ENCODE measurements at places on chromosomes 3 and 15.

- DNase-seq, result peak; percentile 16
Measured at GRCh38 chr3:156474560-156475389, 80.1 kb downstream of the SSR3 start.

- no peak for DNase-seq
Measured at GRCh38 chr15:100861511-100861991, 18.1 kb upstream of the ALDH1A3 start.

GRCh38 chr15:72176159-72176558 lies 21.4 kb downstream of the GRAMD2A start:
- DNase-seq, result no peak

DNA sequence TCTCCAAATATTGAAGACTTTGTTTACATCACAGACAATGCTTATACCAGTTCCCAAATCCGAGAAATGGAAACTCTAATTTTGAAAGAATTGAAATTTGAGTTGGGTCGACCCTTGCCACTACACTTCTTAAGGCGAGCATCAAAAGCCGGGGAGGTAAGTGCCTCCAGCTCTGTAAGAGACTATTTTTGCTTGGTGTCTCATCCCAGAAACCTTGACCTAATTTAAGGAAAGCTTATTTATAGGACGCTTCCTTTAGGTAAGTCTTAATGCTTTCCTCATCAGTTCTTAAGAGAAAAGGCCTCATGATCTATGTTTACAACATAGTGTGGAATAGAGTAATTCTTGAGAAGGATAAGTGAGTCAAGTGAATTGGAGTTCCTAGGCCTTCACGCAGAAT lies 11.8 kb downstream of the CCNB2 start:
- no peak for DNase-seq

DNA sequence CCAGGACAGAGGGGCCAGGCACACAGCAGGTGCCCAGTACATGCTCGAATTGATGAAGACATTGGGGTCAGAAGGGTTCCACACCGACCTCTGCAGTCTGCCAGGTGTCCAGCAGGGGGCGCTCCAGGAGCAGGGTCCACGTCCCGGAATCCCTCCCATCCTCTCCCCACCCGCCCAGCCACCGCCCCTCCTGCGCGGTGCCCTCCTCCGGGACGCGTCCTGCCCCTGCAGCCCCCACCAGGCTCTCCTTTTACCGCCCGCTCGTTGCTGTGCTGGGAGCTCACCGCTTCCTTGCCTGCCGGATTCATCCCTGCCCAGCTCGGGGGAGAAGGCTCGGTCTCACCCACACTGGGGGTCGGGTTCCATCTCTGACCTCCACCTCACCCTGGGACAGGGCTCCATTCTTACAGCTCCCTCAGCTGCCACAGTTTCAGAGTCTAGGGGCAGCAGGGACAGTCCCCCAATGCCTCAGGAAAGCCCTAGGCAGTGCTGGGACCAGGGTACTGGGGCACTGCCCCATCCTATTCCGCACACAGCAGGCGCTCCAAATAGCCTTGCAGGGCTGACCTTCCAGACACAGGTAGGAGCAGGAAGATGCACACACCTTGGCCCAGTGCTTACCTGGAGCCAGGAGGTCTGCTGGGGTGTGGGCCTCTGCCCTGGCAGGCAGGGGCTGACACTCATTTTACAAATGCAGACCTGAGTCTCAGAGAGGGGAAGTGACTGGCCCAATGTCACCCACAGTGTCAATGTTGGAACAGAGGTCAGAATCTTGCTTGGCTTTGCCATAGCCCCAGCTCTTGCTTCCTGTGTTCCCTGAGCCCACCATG lies 31.0 kb downstream of the GRIP2 start:
- peak; percentile 50 for DNase-seq

DNA sequence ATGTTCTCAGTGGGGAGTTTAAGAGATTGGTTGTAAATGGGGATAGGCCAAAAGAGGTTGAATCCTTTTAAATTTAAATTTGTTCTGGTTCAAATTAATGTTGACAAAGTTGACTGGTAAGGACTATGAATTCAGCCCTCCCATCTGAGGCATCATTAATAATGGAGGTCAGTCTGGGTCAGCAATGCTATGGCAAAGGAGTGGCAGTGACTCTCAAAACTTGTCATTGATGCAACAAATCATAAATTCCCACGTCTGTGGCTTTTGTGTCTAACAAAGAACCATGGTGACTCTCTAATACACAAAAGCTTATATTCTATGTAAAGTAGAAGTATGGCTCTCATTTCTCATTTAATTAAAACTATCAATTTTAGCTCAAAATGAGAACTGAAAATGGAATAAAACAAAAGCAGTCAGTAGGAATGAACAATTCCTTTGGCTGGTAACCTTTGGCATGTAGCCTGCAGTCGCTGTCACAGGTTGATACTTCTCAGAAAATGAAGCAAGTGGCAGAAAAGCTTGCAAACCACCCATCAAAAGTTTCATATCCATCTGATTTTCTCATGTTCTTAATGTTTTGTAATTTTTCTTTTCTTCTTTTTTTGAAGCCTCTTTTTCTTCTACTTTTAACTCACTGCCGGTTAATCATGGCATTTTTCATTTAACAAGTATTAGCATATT lies 12.2 kb upstream of the ZBED2 start:
- no peak for DNase-seq

GRCh38 chr15:59550956-59551355 lies 60.6 kb upstream of the GCNT3 start:
- DNase-seq, result no peak

DNA sequence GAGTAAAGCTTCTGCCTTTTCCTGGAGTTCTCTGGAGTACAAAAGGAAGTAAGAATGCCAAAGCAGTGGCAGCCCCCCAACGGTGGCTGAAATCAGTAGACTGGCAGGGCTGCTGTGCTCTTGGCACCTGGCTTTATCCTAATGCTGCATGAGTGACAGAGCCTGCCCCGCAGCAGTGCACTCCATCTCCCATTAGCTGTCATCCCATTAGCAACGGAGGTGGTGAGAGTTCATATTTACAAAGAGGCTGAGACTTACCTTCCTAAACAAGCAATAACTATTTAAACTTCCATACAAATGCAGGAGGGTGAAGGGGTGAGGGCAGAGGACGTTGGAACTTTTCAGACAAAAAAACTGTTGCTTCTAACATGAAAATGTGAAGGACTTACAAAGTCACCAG lies 51.9 kb downstream of the SERPINI1 start:
- peak; percentile 60 for DNase-seq

DNA sequence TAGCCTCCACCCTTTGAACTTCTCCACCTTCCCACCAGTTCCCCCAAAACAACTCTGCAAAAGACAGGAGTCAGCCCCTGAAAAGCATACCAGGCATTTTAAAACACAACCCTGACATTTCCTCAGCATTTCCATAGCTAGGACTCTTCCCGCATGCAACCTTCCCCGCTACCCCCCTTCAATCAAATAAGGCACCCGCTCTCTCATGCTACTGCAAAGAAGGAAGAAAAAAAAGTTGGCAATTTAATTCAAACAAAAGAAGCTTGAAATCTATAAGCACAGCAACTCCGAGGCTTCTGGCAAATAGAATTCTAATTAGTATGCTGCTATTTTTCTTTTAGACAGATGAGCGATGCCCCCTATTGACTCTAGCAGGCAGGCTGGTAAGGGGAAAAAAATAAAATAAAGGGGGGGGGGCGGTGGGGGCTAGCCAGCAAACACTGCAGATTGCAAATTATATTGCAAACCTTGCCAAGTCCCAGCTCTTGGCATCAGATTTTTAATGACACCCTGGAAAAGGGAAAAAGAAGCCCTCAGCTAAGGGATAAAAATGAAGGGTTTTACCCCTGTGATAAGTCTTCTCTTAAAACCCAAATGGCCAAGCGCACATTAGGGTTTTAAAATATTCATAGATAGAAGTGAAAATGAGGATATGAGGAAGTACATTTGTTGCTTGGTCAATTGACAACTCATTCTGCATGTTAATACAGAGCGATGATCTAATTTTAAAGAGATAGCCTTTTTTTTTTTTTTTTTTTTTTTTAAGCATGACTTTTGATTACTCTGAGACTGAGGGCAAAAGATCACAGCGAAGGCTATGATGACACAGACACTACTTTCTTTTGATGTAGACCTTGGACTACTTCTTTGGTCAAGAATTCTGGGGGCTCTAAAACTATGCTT lies 255.2 kb downstream of the NR2F2 start:
- DNase-seq, result peak; percentile 79

DNA sequence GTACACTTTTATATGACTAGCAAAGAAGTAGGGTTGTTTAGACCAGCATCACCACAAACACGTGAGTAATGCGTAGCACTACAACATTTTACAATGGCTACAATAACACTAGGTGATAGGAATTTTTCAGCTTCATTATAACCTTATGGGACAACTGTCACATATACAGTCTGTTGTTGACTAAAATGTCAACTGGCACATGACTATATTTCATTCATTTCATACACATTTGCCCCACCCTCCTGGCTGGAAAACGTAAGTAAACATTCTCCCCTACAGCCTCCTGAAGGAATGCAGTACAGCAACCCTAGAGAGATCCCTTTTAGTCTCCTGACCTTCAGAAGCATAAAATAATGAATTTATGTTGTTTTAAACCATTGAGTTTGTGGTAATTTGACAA lies 16.2 kb downstream of the RIOX2 start:
- DNase-seq, result no peak

DNA sequence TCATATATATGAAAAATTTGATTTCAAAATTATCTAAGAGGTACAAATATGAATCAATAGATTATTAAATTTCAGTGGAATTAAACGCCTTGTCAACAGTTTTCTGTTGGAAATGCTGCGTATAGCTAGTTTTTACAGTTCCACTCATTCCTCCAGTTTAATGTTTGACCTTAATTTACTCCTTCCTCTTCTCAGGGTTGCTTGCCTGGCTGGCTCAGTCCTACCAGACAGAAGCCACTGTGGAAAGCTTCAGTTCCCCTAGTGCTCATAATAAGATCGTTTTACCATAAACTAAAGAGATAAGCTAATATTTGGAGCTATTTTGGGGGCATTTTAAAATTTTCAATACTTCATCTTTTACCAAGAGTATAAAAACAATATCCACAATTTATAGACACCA lies 22.8 kb downstream of the EMC7 start:
- DNase-seq, result no peak

- DNase-seq, result no peak
Measured at GRCh38 chr15:32152574-32152973, 122.3 kb downstream of the CHRNA7 start.

GRCh38 chr3:69353503-69353902 lies 32.4 kb downstream of the FRMD4B start:
- no peak for DNase-seq

- DNase-seq, result no peak
Measured at GRCh38 chr3:5136211-5136918, 14.3 kb downstream of the ARL8B start.

GRCh38 chr3:170330366-170330765 lies 27.1 kb upstream of the SKIL start:
- no peak for DNase-seq

DNA sequence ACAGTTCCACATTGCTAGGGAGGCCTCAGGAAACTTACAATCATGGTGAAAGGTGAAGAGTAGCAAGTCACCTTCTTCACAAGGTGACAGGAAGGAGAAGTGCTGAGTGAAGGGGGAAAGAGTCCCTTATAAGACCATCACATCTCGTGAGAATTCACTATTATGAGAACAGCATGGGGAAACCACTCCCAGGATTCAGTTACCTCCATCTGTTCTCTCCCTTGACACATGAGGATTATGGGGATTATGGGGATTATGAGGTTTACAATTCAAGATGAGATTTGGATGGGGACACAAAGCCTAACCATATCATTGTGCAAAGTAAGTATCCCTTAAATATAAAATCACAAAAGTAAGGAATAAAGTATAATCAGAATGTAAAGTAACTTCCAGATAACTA lies 375.9 kb upstream of the NAALADL2 start:
- no peak for DNase-seq

DNA sequence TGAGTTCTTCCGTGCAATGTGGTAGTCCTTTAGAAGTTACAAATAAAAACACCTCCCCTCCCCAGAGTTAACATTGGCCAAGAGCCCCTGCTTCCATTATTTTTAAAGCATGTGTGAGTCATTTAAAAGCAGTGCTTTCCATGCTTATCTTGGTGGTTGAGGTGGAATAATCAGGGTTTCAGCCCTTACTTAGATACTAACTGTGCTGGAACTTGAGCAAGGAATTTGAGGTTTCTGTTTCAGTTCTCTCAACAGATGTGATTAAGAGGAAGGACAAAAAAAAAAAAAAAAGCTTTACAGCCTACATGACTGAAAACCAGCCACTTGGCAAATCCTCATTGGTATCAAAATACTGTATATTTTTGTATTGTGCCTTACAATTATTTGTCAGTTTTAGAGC lies 64.5 kb downstream of the CGNL1 start:
- no peak for DNase-seq

- no peak for DNase-seq
Measured at GRCh38 chr3:157428853-157429252, 7.8 kb upstream of the PTX3 start.

DNA sequence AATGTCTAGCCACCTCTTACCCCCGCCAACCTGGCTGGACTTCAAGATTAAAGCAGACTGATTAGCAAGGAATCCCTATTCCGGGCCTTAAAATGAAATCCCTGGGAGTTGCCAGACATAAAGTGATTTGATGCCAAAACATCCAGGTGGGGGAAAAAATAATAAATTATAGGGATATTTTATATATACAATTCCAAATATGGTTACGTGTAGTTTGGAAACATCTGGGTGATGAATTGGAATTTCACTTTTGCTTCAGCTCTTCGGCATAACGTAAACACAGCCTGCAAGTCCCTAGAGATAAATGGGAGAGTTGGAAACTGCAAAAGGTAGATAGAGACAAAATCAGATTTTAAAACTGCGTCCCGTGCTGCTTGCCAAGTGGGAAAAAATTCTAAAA lies 545.5 kb upstream of the MDFIC2 start:
- no peak for DNase-seq

DNA sequence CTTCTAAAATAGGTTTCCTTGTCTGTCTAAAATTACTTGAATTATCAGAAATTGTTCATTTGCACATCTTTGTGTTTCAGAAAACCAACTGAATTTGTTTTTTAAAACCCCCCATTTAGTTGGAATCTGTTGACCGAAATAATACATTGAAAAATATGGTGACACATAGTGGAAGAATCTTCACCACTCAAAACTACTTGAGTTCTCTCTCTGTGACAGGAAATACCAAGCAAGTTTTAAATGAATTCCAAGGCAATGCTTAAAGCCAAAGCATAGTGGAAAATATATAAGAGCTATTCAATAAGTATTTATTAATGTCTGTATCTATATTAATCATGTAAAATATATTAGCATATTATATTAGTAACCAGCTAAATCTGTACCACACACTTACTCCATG lies 224.9 kb upstream of the COL8A1 start:
- no peak for DNase-seq

- no peak for DNase-seq
Measured at GRCh38 chr3:25289663-25290062, 138.4 kb upstream of the RARB start.

- DNase-seq, result no peak
Measured at GRCh38 chr15:100495861-100496260, 32.9 kb downstream of the CERS3 start.

- DNase-seq, result no peak
Measured at GRCh38 chr3:144775551-144775950, 803.9 kb downstream of the DIPK2A start.

DNA sequence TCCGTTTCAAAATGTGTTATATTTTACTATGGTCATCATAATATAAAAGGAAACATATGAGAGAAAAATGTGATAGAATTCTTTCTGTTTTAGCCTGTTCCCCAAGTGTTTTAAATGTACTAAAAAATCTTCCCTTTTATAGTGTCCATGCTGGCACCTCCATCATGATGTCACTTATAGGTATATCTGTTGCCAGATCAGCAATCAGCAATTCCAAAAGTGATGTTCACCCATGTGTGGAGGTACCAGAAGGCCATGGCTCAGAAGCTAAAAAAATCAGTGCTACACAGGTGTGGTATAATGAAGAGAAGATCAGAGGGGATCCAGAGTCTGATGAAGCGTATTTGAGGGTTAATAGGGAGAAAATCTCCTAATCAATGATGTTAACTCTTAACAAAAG lies 1.1 kb upstream of the GPR15 start:
- DNase-seq, result no peak

All from NCI-H2081 (cell line).